ENCODE measurements at places on chromosomes 3 and 15.

- DNase-seq = no peak
Measured at GRCh38 chr3:28028554-28028953, 212.9 kb upstream of the CMC1 start.

- no peak for DNase-seq
Measured at GRCh38 chr3:53089511-53089910, 40.7 kb downstream of the RFT1 start.

- DNase-seq = no peak
Measured at GRCh38 chr15:67571648-67572415, 29.3 kb downstream of the MAP2K5 start.

DNA sequence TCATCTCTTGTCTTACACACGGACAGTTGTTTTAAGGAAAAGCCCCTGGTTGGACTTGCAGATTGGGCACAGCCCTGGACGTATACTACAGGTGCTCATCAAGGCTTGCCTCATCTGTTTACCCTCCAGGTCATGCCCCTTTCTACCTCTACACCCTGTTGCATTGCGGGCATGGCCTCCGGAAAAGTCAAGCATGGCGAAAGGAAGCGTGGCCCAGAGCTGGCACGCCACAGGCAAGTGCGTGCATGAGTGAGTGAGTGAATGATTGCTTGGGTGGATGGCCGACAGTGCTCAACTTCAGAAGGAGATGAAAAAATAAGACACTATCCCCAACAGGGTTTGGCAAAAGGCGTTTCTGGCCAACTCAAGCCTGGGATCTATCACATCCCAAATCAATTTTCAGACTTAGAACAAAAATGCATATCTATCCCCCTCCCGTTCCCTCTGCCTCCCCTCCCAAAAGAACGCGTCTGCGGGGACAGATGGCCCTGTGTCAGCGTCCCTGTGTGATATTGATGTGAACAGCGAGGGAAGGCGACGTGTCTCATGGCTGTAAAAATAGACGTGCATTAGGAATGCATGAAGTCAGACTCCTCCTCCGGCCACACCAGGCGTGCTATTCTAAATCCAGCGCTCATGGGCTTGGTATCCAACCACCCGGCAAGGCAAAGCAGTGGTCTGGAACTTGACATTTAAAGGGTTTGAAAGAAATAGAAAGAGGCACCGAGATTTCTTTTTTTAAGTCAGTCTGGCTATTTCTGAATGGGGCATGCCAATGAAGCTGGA is 96.0 kb downstream of the RPLP1 start:
- DNase-seq = no peak

DNA sequence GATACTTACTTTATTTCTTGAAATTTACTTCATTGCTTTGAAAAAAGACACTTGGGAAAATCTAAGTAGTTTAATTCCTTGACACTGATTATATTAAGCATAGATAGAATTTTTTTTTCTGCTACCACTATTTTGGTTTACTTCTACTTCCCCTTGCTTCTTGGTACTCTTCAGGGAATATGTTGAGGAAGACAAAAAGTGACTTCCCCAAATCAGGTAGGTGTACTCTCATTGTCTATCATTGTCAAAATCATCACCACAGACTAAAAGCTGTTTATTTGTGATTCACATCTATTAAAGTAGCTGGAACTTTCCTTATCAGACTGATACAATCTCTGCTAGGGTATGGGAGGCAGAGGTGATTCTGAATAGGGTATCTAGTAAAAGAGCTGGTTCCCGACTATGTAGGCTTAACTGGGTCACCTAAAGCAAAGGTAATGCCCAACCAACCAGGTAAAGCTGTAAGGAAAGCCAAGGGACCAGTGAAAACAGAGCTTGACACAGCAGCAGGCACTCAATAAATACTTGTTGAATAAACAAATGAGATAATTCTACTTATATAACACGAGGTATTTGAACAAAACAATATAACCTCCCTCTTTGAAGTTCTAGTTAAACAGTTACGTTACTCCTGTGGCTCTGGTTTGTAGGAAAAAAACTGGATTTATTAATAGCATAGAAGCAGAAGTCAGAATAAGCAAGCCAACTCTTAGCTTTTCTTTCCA is 346.9 kb downstream of the PLCL2 start:
- DNase-seq = no peak

DNA sequence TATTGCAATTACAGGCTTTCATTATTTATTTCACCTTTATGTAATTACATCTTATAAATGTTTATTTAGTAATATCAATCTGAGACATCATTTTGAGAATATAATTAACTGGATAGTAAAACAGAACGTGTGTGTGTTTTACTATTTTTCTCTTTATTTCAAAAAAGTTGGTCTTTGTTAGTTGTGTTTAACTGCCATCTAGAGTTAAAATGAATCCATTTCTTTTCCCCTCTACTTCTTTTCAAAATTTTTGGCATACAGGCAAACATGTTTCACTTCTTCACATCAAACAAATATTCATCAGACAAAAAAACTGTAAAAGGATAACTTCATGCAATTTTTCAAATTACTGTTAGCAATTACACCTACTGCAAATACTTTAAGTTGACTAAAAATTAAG is 61.1 kb downstream of the FEZF2 start:
- no peak for DNase-seq

- DNase-seq = peak; percentile 18
Measured at GRCh38 chr3:66904831-66905493, 93.1 kb upstream of the KBTBD8 start.

DNA sequence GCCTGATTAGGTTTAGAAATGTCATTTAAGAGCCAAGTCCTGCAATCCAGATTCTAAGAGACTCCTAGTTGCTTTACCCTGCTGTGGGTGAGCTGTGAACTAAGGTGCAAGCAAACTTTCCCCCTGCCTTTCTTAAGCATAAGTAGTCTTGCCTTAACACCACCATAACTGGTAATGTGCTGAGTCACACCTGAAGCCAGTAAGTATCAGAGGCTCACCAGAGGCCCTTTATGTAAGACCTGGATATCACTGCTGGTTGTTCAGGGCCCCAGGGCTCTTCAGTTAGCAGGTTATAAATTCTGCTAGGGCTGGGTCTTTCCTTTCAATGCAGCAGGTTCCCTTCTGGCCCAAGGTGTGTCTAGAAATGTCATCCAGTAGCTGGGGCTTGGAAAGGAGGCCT is 509.9 kb downstream of the VGLL3 start:
- DNase-seq = no peak

GRCh38 chr15:92033314-92033713 is 179.8 kb downstream of the SLCO3A1 start:
- DNase-seq = no peak

GRCh38 chr3:58062472-58062871 is 54.2 kb downstream of the FLNB start:
- DNase-seq = no peak

GRCh38 chr15:69809421-69809820 is 288.3 kb downstream of the TLE3 start:
- no peak for DNase-seq

DNA sequence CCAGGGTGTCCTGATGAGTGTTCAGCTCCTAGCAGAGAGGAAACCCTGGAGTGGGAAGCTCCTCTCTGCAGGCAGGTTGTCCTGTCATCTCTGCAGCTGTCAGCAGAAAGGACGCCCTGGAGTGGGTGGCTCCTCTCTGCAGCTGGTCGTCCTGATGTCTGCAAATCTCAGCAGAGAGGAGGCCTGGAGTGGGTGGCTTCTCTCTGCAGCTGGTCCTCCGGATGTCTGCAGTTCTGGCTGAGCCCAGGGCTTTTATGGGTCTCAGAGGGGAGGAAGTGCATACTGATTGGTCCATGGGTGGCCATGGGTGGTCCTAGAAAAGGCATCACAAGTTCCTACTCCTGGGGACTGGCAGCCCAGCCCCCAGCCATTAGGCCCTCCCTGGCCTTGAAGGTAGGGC is 102.6 kb upstream of the BNIP2 start:
- DNase-seq = no peak

DNA sequence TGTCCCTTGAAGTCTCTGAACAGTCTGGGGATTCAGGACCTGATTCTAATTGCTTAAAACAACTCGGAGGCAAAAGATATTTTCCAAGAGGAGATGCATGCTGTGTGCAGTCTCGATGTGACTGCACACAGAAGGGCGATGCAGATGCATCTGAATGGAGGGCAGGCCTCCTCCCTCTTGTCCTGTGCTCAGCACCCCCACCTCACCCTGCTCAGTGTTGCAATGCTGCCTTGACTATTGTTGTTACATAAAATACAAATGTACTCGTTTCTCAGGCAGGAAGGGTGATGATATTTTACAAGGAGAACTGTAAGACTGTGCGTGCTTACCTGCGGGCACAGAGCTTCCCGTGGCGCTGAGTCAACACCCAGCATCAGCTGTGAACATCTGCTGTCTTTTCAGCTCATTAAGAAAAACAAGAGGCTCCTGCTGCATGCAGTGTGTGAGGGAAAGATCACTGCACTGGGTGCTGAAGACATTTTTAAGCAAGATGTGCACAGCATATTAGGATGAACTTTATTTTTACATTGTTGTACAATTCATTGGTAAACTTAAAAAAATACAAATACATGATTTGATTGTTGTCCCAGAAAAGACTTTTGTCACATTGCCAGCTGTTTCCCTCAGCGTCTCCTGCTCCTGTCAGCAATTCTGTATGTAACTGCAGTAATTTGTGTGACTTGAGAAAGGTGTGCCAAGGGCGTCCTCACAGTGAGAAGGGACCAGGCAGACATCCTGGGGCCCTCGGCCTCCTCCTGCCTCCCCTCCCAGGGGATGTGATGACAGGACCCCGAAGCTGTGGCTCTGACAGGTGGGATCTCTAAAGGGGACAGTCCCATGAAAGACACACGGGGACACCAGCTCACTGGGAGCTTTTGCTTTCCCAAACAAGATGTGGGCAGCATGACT is 56.3 kb upstream of the RPL32 start:
- DNase-seq = no peak

GRCh38 chr15:41853831-41854230 is 15.2 kb downstream of the PLA2G4B start:
- no peak for DNase-seq

GRCh38 chr15:36399276-36399675 is 180.2 kb upstream of the CDIN1 start:
- no peak for DNase-seq

DNA sequence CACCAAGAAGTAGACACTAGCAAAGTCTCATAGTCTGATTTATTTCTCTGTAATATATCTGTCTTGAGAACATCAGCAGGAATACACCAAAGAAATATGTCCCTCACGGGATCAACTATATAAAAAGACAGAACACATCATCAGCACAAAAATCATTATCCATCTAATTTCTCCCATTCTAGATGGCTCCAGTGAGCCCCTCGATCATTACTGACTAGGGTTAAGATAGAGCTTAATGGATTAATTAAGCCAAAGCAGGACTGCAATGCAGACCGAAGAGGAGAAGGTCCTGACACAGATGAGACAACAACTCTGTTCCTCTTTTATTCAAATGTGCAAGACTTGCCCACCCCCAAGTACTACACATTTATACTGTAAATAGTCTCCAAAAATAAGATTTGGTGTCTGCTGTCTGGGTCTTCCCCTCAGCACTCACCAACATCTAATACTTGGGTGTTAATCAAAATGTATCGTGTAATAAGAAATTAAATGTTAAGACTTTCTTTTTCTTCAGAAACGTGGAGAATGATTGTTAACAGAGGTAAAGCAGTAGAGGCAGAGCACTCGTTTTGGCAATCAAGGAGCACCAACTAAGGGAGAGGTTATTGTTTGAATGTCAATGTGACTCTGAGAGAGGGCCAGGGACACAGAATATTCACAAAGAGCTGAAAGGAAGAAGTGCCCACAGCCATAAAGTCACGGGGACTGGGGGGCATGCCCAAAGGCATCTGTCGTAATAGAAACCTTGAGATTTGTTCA is 133.6 kb downstream of the TIGIT start:
- DNase-seq = no peak

- no peak for DNase-seq
Measured at GRCh38 chr3:110026421-110026820, 689.1 kb upstream of the DPPA4 start.

DNA sequence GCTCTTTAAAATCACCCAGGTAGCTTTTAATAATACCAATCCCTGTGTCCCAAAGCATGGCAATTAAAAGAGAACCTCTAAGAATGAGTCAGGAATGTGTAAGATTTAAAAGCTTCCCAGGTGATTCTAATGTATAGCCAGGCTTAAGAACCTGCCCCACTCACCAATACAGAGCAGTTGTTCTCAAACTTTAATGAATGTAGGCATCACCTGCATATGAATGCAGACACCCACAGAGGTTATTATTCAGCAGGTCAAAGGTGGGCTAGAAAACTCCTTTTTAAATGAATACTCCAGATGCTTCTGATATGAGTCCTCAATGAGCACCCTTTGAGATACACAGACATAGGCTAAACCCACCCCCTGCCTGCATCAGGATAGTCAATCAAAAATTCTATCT is 298.1 kb upstream of the KCNMB2 start:
- no peak for DNase-seq

- peak; percentile 72 for DNase-seq
Measured at GRCh38 chr15:67067930-67068551, 2.6 kb downstream of the SMAD3 start.

GRCh38 chr3:181250714-181251113 is 261.2 kb upstream of the DNAJC19 start:
- no peak for DNase-seq

GRCh38 chr3:41956574-41956973 is 5.3 kb downstream of the ULK4 start:
- DNase-seq = no peak

Data from hematopoietic multipotent progenitor cell treated with erythropoietin and hydrocortisone succinate and interleukin-3 and kit ligand, for 4 days (in vitro differentiated cells).